ENCODE measurements at places on chromosomes 7 and 10.
A peak's percentile ranks its signal among the peaks of the same experiment; 100 is the strongest.

DNA sequence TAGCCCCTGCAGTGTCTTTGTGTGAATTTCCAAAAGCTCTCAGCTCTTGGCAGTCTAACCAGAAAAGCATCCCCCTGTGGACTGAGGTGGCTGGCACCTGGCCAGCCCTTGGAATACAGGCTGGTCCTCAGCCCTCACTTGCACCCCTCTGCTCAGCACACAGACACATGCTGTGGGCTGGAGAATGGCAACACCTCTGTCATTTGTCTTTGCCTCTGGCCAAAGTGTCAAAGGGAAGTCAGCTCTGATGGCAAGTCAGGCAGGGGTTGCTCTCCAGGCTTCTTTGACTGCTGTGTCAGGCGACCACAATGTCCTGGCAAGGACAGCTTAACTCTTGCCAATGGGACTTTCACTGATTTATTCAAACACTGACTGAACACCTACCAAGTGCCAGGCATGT is 724.8 kb downstream of the INHBA start:
- DNase-seq = no peak

DNA sequence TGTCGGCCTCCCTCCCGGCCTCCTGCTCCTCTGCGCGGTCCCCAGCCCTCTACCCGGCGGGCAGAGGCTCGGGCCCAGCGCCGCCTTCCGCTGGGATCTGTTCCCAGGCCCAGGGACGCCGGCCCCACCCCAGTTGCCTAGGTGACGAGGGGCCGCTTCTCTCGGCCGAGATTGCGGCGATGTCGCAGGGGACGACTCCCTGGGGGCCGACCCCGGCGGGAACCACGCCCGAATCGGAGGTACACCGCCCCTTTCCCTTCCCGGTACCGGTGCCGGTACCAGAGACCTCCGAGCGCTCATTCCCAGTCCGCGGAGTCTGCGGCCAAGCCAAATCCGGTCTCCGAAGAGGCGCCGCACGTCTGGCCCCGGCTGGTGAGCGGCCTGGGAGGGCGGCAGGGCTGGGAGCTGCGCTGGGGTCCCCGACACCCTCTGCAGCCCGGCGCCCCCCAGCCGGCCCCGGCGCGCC is at the start of gene CABCOCO1:
Gene CABCOCO1, plus strand, starts transcription at position 136 of the 466 bp plus-strand sequence. Its CDS starts 44 bp downstream, at position 180.
- peak; percentile 41 for DNase-seq

- DNase-seq = no peak
These were observed 295.6 kb downstream of the CCDC3 start for GRCh38 chr10:12705943-12706342.

DNA sequence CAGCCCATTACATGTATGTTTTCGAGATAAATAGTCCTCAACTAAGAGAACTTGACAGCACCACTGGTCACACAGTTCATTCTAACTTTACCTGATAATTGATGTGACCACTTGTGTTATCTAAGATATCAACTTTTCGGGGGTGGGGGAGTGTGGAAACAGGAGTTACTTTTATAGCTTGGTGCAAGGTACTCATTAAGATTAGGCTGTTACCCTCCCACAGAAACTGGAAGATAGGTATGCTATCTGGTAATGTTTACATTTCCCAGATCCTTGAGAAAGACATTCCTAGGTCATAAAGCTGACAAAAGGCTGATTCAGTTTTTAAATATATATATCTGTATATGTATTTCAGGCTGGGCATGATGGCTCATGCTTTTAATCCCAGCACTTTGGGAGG is 11.1 kb downstream of the ERVW-1 start:
- no peak for DNase-seq

DNA sequence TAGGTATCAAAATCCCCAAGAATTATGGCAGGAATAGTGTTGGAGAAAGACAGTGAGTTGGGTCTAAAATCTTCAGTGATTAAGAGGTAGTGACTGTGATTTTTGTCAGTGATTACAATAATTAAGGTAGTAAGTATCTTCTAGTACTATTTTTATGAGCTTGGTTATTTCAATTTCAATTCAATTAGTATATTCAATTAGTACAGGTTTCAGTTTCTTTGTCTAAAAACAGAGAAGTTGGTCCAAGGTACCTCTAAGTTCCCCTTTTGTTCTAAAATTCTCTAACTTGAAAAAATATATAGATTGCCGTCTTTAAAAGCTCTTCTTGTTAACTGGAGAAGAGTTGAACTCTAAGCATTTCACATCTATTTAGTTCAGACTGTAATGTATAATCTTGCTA is 82.9 kb downstream of the OTUD1 start:
- DNase-seq = no peak

DNA sequence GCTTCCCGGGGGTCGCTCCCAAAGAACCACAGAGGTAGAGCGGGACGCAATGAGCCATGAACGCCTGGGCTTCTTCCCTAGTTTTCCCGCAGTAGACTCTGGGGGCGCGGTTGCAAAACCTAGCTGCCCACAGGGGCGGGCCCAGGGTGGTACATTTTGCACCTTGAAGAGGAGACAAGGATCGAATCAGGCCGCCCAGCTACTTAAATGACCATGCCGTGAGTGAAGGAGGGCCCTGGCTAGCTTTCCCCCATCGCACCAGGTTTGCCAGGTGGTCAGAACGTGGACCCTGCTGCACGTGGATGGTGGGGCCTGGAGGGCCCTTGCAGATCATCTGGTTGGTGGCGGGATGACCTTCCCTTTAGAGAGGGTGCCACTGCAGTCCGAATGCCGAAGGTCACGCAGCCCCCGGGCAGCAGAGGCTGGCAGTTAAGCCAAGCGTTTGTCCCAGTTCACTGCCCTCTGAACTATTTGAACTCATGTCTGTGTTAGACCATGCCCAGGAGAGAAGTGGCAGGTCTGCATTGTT is 604 bp upstream of the SHTN1 start:
- peak; percentile 25 for DNase-seq

GRCh38 chr10:22673785-22674572 is 40.4 kb downstream of the PIP4K2A start:
- DNase-seq = no peak

DNA sequence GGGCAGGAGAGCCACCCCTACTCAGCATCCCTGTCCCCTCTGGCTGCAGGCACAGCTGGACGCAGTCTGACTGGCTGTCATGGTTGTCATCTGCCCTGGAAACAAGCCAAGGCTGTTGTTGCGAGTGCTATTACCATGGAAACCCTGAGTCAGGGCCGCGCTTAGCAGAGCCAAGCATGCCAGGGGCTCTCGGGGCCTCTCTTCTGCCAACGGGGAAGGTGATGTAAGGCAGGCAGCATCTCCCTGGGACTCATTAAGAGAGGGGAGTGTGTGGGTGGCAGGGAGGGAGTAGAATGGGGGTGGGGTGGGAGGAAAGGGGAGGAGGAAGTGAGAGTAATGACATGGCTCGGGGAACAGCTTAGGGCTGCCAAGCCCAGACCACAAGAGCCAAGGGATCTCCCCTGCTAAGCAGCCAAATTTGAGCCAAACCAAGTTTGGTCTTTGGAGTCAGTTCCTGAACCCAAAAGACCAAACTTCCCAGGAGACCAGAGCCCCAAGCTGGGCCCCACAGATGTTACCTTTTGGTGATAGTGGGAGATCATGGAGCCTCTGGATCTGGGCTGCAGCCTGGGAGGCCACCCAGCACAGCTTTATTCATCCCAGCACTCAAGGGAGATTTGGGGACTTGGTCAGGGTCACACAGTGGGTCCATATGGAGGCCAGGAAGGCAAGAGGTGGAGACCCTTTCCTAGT is 67.6 kb downstream of the TMEM130 start:
- DNase-seq = peak; percentile 45

GRCh38 chr7:129643550-129644170 is 32.1 kb downstream of the NRF1 start:
- no peak for DNase-seq
